Transverse colon (tissue), 4 donors: ENCODE measurements at places on chromosomes 11 and 22. TPM values are rescaled to one million over a fixed set of nuclear protein-coding genes. Genes with fewer than 3 reads are reported as not detected.
A peak's percentile ranks its signal among the peaks of the same experiment; 100 is the strongest.

The CCDC83 gene
- total RNA-seq: not detected

The CRYBA4 gene
- not detected for total RNA-seq

DNA sequence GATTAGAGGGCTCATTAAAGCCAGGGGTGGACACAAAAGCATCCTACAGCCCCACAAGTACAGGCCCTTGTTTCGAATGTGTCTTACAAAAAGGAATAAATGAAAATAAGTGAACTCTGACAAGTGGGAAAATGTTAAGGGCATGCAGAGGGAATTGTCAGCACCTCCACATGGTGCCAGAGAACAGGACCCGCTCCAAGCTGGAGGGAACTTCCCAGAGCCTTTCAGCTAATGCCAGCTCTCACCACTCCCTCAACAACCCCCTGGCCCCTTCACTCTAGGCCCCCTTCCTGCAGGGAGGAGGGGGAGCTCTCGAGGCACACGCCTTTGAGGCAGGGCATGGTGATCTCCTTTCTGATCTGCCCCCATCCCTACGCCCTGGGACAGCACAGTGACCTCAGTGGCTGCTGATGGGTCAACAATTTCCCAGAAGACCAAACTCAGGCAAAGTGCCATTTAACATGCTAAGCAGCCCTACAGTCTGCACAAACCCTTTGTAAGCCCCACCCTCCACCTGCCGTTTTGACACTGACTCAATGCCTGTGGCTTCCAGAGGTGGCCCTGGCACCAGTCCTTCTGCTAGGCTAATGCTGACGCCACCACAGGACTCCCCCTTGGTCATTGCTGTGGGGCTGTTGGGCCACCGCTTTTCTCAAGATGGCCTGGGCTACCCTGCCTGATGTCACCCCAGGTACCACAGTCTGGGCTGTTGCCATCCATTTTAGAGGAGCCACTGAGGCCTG lies 12.5 kb upstream of the CHST1 start:
- no peak for DNase-seq

DNA sequence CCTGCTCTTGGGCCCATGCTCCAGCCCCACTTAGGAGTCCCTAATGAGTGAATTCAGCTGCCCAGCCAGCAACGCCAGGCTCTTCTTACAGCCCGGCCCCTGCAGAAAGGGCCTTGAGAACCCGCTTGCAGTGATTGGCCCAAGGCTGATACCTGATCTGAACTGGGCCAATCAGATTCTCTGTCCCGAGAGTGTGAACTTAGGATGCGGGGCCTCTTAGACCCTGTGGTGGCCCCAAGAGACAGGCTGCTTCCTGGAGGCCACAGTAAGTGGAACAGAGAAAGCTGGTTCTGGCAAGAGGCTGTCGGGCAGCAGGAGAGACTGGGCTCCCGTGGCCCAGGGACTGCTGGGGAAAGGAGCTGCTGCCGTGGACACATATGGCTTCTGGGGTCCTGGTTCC lies 11.5 kb downstream of the VSTM5 start:
- no peak for DNase-seq

GRCh38 chr11:70095541-70096252 lies 17.6 kb downstream of the ANO1 start:
- no peak for DNase-seq

DNA sequence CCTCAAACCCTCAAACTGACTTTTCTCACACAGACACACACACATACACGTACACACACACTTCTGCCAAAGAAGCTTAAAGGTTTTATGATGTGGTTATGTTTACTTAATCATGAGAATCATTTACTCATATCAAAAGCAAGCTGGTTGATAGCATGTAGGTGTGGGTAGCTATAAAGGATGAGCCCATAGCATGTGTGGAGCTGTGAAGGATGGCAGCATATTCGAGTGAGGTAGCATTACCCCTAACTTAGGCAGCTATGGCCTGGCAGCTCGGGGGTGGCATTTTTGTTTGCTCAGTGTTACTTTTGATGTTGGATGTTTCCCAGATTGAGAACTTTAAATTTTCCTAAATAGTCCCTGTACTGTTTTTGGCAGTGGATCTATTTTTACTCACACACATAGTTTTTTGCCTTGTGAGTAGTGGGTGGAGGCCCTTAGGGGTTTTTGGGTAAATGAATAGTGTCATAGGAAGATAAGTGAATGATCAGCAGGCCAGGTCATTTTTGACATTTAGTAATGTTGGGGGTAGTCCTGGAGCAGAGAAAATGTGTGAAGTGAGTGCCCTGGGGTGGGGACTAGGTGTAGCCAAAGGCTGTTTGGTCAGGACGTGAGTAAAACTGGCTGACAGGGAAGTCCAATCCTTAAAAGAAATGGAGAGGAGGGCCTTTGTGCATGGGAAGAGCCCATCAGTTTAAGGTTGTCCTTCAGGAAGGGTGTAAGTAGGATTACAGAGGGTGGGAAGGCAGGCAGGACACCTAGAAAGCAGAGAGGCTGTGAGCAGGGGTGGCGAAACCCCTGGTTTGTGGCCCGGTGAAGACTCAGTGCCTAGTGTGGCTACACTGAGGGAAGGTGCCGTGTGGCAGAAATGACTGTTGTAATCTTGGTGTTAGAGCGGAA lies 7.1 kb downstream of the YWHAH start:
- DNase-seq: no peak

DNA sequence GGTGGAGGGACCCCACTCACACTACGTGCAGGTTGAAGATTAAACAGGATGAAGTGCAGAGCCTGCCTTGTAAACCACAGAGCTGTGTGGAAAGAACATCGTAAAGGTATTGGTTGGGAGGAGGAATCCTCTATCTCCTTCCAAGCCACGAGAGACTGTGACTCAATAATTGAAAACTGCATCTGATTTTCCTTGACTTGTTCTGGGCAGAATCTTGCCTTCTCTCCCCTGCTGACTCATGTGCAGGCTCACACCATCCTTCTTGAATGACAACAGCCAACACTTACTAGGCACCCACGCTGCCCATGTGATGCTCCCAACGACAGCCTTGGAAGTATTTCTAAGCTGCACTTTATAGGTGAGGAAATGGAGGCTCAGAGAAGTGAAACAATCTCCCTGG lies 563.0 kb downstream of the MIAT start:
- DNase-seq: no peak

The TBX10 gene
- not detected for total RNA-seq

The ATF4 gene
- 566 TPM for total RNA-seq

GRCh38 chr11:83816572-83817187 lies 530.5 kb upstream of the CCDC90B start:
- no peak for DNase-seq

GRCh38 chr11:11786771-11787170 lies 55.0 kb upstream of the USP47 start:
- DNase-seq: no peak

DNA sequence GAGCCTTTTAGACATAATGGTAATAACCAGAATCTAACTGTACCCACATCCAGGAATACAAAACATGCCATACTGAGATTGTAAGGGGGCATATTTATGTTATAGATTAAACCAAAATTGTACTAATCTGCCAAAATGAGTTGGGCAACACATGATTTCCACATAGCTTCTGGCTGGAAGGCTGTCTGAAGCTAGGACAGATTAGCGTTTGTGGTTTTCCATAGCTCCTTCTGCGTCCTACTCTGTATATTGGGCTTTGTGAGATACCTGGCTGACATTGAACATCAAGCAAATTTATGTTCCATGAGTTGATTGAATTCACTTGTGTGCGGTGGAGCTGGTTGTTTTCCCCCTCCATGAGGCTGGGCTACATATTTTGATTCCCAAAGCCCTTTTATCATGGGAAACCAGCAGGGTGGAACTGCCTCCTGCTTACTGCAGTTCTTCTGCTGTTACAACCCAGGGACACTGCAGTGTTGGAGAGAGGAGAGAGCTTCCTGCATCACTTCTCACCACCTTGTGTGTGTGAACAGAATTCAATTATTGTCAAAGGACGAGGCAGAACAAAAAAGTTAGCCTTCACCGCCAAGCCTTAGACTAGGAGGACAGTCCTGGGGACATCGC lies 114.9 kb downstream of the C11orf91 start:
- no peak for DNase-seq

The OR8G5 gene
- total RNA-seq: not detected

GRCh38 chr22:39214006-39214382 lies 30.8 kb downstream of the PDGFB start:
- DNase-seq: no peak

DNA sequence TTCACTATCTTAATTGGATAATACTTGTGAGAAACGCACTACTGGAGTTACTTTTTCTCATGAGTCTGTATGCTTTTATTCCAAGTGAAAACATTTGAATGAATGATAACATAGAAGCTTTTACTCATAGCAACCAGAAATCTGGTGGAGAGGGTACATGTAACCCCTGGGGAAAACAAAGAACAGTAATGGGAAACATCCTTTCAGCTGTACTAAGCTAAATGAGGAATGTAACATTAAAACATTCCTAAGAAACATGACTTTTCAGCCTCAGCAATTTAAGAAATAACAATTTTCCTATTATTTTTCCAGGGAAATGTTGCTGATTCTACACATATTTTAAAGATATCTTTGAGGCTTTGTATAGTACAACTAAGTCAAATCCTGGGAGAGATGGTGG lies 97.2 kb upstream of the CEP126 start:
- no peak for DNase-seq

DNA sequence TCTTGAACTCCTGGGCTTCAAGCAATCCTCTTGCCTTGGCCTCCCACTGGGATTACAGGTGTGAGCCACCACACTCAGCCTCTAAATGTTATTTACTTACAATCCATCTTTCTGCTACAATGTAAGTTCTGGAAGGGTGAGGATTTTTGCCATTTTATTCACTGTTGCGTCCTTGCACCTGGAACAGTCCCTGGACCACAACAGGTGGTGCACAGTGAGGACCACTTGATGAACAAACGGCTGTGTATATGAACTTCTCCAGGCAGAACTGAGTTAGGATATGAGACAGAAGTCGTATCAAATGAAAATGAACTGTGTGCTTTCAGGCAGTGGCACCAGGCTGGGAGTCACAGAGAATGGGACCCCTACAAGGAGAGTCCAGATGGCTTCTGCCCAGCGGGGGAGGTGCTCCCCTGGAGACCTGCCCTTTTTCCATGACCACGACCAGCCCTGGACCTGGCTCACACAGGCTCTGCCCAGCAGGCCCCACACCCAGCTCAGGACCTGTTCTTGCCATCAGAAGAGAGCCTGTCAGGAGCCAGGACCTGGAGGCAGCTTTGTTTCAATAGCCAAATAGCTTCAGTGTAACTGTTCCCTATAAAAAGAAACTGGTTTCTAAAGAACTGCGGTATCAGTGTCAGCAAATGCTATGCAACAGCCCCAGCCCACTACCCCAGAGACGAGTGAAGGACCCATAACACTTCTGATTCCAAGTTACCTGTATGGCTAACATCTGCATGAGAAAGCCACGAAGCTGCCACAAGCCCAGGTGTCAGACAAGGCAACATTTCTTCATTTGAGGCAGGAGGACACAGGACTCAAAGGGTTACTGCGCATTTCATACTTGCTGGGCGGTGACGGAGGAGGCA lies 104.9 kb downstream of the MICAL3 start:
- no peak for DNase-seq

DNA sequence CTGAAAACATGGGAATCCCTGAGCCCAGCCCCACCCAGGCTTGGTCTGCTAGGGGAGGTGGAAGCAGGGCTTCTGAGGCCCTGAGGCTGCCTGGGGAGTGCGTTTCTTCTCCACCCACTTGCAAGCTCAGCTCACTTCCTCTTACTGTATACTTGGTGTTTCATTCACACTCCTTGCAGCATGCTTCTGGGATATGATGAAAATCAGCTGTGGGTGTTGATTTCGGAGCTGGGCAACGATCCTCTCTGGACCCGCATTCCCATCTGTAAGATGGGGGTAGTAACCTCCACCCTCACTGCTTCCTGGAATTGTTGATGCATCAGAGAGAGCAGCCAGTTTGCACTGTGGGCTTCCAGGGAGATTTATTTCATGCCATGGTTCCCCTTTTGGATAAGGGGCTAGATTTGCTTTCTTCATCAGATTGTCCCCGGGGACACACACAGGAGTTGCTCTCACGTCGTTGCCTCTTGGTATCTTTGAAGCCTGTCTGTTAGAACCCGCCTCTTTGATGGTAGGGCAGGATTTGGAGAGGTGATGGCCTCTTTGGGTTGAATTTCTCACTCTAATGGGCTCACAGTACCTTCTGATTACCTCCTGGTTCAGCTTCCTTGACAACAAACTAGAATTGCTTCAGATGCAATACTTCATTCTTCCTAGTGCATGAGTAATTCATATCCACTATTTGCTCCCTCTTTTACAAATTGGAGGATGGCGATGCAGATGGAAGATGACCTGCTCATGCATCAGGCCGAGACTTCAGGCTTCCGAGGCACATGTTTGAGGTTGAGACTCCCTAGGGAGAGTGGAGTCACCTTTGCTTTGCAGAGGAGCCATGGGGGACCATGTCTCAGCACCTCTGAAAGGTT lies 40.4 kb downstream of the BCR start:
- peak; percentile 41 for DNase-seq

GRCh38 chr11:69531717-69532088 lies 50.2 kb downstream of the LINC01488 start:
- DNase-seq: no peak

DNA sequence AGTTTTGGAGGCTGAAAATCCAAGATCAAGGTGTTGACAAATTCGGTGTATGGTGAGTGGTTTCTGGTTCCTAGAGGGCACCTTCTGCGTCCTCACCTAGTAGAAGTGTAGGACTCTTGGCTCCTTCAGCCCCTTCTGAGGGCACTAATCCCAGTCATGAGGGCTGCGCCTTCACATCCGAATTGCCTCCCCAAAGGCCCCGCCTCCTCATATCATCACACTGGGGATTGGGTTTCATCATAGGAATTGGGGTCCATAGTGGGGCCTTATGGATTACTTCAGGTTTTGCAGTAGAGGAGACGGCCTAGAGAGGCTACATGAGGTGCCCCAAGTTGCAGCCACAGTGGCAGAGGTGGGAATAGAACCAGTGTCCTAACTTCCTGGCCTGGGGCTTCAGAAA lies 87.1 kb downstream of the CEP164 start:
- DNase-seq: no peak

The SLC22A9 gene
- total RNA-seq: not detected

GRCh38 chr22:21592422-21592821 lies 24.9 kb downstream of the UBE2L3 start:
- DNase-seq: no peak

- DNase-seq: no peak
Measured at GRCh38 chr11:19307498-19307897, 66.8 kb upstream of the E2F8 start.

GRCh38 chr22:44783581-44783980 lies 31.2 kb downstream of the ARHGAP8 start:
- DNase-seq: peak; percentile 40
